Sciatic nerve (tissue), 2 donors: ENCODE measurements at places on chromosomes 5 and 9.

DNA sequence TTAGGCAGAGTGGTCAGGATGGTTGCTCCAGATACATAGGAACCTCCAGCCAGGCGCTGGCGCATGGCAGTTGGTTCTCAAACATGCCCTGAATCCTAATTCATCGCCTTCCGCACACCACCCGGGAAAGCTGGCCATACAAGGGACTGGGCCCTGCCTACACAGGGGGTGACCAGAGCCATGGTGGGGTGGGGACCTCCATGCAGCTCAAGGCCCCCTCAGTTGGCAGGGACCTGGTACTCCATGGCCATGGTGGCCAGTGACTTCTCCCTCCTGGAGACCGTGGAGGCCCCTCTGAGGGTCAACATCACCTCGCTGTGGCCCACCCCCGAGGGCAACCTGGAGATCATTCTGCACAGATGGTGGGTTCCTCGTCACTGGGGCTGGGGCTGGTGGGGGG lies 26.8 kb downstream of the PAEP start:
- DNase-seq, result peak; percentile 43

- DNase-seq, result no peak
Measured at GRCh38 chr9:79701651-79702050, 129.9 kb downstream of the TLE4 start.

DNA sequence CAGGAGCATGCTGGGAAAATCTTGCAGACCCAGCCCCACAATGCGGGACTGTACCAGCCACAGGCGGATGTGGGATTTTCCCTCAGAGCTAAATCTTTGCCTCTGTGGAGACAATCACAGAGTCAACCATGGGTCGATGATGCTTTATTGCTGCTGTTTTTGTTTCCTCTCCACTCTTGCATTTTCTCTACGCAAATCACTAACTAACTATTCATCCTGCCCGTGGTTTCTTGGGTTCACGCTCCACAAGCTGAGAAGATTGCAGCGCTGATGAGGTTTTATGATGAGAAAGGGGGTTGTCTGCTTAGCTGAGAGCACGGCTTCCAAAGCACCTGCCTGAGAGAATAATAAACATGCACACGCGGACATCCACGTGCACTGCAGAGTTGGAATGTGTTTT lies 500.2 kb upstream of the ADAMTS16 start:
- no peak for DNase-seq

DNA sequence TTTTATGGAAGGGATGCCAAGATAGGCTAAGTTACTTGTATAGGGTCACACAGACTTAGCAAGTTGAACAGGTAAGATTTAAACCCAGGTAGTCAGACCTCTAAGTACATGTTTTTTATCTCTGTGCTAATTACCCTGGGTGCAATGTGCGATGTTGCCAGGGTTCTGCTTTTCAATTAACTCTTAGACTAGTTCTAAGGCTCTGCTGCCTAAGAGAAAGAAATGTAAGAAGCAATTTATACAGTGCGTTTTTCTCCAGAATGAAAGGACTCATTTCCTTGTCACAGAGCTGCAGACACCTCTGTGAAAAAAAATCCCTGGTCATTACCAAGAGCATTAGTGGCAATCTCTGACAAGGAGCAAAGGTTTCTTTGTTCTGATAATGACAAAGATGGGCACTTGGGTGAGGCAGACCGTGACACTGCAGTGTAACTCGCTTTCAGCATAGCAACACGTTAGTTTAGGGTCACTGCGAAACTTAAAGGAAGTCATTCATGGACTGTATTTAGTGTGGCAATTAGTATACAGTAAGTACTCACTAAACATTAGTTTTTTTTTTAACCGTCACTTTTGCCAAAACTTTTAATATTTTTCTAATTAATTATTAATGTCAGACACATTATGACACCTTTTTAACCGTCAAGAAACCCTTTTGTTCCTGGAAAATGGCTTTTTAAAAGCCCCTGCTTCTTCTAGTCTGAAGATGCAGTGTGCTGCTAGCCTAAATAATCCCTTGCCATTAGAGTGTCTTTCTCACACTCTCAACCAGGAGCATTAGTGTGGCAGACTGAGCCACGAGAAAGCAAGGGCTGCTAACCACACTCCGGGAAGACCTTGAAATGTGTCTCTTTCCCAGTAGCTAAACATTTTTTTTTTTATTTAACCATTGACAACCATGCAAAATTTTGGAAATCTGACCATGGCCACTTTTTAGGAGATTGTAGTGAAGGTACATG lies 520.0 kb upstream of the C9orf72 start:
- no peak for DNase-seq

GRCh38 chr9:134930398-134930797 lies 12.7 kb upstream of the FCN1 start:
- no peak for DNase-seq

GRCh38 chr5:142276517-142276916 lies 48.3 kb downstream of the SPRY4 start:
- DNase-seq, result no peak

- DNase-seq, result no peak
Measured at GRCh38 chr9:10678010-10678409, 65.2 kb upstream of the PTPRD start.
